ENCODE measurements at places on chromosomes 5 and 9. TPM values are rescaled to one million over a fixed set of nuclear protein-coding genes. Genes with fewer than 3 reads are reported as not detected.
A peak's percentile ranks its signal among the peaks of the same experiment; 100 is the strongest.

CDH10 gene
- 2.2 TPM for total RNA-seq

LECT2 gene
- not detected for total RNA-seq

CBY3 gene
- total RNA-seq: not detected

SLC24A2 gene
- 2.6 TPM for total RNA-seq

PALM2AKAP2 gene
- 17.8 TPM for total RNA-seq

SPATA31D4 gene
- total RNA-seq: 1.7 TPM

DNA sequence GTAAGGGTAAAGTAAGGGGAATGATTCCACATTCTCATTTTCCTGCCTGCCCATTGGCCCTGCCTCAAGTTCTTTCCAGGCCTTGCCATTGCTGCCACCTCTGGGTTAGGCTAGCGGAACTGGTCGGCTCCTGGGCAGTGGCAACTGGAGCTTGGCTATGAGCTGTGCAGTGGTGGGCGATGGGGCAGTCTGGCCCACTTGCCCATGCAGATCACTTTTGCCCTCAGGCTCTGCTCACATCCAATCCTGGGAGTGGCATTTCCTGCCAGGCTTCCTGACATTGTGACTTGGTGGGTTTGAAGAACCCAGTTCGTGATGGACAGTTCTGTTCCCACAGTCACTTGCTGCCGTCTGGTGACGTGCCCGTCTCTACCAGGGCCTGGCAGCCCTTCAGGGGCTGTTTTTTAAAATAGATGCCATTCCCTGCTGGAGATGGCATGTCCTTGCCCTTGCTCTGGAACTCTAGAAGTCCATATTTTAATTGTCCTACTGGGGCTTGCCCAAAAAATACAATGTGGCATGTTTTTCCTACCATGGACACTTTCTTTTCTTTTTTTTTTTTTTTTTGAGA lies 86.1 kb downstream of the FGF18 start:
- no peak for DNase-seq

GRCh38 chr5:68216245-68217046 lies 890 bp downstream of the PIK3R1 start:
- DNase-seq: peak; percentile 70

- DNase-seq: peak; percentile 92
These were observed 50.2 kb downstream of the PPP2R2B start for GRCh38 chr5:146828385-146828784.

DNA sequence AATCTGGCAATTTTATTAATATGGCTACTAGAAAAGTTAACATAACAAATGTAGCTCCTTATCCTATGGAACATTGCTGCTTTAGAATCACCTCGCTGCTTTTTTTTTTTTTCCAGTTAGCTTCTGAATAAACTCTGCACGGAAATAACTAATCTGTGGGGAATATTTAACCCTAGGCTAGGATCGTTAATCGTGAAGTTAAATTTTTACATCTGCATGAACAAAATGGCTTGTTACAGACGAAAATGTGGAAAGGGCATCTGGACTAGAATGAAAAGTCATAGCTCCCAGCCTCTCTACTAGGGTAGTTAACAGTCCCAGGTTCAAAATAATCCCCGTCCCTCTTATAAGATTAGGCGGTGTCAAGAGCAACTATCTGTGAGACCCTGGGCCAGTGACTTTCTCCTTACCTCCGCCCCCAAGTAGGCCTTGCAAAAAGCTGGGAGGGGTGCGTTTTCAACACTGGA lies 470 bp upstream of the SLC22A5 start:
- no peak for DNase-seq

GRCh38 chr9:12863618-12864017 lies 88.8 kb downstream of the LURAP1L start:
- no peak for DNase-seq

- DNase-seq: no peak
These were observed 60.9 kb upstream of the UBAC1 start for GRCh38 chr9:136021872-136022681.

DNA sequence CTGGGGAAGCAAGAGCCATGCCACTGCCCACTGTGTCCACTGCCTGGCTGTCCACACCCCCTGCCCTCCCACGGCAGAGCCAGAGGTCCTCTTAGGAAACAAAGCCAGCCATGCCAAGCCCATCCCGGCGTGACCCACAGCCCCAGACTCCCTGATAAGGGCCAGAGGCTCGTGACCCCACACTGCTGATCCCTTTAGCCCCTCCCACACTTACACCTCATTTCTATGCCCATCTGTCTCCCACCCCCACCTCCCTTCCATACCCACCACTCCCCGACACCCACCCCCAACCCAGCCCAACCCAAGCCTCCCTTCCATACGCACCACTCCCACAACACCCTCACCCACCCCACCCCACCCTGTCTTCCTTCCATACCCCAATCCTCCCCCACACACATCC lies 17.3 kb downstream of the PTGES start:
- DNase-seq: no peak

- no peak for DNase-seq
These were observed 827.4 kb upstream of the GRAMD2B start for GRCh38 chr5:125595845-125596244.

DNA sequence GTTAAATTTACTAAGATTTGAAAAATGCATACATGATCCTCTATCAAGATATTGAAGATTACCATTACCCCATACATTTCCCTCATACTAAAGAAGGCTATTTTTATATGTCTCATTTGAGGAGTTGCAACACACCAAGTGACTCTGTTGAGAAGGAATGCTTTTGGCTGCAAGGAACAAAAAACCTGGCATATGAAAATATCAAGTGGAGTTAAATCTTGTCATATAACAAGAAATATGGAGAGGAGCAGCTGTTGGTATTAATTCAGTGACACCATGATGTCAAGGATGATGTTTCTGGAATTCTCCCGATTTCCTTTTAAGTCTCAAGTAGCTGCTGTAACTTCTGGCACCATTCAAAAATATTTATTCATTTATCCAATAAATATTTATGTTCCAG lies 193.8 kb downstream of the CSNK1G3 start:
- no peak for DNase-seq

- no peak for DNase-seq
These were observed 13.3 kb downstream of the CORO2A start for GRCh38 chr9:98178874-98179850.

GRCh38 chr5:160318409-160318808 lies 6.0 kb upstream of the CCNJL start:
- no peak for DNase-seq

GRCh38 chr5:50553560-50553984 lies 112.5 kb upstream of the EMB start:
- DNase-seq: no peak

DNA sequence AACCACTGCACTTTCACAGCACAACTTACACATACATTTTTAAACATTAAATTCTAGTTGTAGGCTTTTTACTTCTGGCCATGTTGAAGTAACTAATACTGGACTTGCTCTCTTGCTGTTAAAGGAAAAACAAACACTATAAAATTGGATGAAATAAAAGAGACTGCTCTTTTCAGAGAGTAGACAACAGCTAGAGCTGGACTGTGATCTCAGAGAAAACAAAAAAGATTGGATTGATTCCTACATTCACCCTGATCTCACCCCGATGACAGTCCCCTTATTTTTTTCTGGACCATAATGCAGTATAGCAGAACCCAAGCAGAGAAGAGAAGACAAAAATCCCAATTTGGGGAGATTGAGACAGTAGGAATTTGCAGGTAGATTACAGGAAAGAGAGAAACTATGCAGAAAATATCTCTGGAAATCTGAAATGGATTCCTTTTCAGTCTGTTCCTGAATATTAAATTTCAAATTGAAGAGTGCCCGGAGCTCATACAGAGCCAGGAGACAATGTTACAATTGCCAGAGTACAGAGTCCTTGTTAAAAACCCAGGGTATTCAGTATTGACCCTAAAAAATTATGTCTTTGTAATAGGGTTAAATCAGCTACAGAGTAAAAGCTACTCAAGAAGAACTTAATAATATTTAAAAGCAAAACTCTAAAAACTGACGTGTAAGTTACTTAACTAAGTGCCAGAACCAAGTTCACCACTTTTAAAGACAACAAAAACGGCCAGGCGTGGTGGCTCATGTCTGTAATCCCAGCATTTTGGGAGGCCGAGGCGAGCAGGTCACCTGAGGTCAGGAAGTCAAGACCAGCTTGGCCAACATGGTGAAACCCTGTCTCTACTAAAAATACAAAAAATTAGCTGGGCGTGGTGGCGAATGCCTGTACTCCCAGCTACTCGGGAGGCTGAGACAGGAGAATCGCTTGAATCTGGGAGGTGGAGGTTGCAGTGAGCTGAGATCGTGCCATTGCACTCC lies 208.6 kb downstream of the MPDZ start:
- DNase-seq: no peak

DNA sequence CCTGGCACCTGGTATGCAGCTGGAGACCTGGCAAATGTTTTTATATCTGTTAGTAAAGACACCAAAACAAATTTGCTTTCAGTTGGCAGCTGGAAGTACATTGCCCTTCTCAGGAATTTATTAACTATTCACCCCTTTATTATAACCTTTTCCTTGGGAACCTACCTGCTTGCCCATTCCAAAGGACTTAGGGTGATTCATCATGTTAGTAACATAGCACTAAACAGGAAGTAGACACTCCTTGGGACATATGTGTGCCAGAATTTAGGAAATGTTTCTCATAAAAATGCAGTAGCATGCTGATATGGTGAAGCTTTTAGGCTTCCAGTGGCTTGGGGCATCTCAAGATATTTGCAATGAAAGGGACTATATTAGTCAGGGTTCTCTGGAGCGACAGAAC lies 184.2 kb downstream of the DMAC1 start:
- no peak for DNase-seq

- DNase-seq: no peak
These were observed 89.8 kb downstream of the PTTG1 start for GRCh38 chr5:160511280-160511929.
